ENCODE measurements at places on chromosomes 2 and 18. TPM values are rescaled to one million over a fixed set of nuclear protein-coding genes. Genes with fewer than 3 reads are reported as not detected.
A peak's percentile ranks its signal among the peaks of the same experiment; 100 is the strongest.

Gene ZNF804A
- not detected for total RNA-seq

Gene ATP8B1
- 28.1 TPM for total RNA-seq

Gene RAB6C
- 0.24 TPM for total RNA-seq

Gene MYO5B
- 0.97 TPM for total RNA-seq

Gene CYP26B1
- 4.9 TPM for total RNA-seq

Gene EGR4
- total RNA-seq = not detected

Gene CASP8
- total RNA-seq = 7.6 TPM

GRCh38 chr2:175730050-175730449, 272.0 kb downstream of the LNPK start:
- H3K4me3 ChIP-seq = no peak overlapping the region
- no peak overlapping the region for H3K27ac ChIP-seq
- H3K27me3 ChIP-seq = no peaks in the 10 kb centered on the region

- H3K27me3 ChIP-seq = no peaks in the 10 kb centered on the region
- peaks cover 15% of the 10 kb centered on the region for H3K4me1 ChIP-seq
- DNase-seq = no peak
- no peak overlapping the region for H3K4me3 ChIP-seq
- H3K36me3 ChIP-seq = no peaks in the 10 kb centered on the region
- no peak overlapping the region for H3K27ac ChIP-seq
Measured at GRCh38 chr2:48316753-48317750, 212.9 kb upstream of the STON1 start.

DNA sequence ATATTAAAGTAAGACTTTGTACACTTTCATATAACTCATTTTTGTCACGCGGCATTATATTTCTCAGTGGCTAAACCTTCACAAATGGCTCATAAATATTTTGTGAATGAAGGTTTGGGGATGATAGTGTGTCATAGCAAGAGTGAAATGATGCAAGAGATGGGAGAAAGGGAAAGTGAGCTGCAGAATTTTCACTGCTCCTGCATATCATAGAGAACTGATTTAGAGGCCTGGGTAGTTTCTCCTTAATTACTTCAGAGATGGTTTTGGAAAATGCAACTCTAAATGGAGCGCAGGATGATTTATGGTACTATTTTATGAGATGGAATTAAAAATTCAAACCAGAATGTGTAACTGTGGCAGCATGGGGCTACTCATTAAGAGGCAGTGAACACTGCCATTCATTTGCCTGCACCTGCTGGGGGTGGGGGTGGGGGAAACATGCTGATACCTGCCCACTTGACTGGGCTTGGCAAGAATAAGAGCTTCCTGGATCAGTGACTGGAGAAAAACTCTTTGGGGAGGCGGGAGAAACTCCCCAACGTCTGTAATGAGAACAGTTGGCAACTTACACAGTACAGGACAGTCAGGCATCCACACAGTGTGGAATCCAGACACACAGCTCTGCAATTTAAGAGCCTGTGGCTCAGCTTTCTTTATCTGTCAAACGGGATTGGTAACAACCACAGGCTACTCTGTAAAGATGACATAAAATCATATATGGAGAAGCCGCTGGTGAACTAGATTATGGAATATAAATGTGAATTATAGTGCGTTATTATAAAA, 941.9 kb downstream of the SLC4A3 start:
- no peaks in the 10 kb centered on the region for H3K27me3 ChIP-seq
- no peak overlapping the region for H3K4me3 ChIP-seq
- no peaks in the 10 kb centered on the region for H3K36me3 ChIP-seq
- H3K27ac ChIP-seq = no peak overlapping the region

- DNase-seq = peak; percentile 79
- no peaks in the 10 kb centered on the region for H3K27me3 ChIP-seq
- H3K4me3 ChIP-seq = no peak overlapping the region
- H3K27ac ChIP-seq = no peak overlapping the region
Measured at GRCh38 chr18:48864876-48865275, 85.9 kb downstream of the SMAD7 start.

DNA sequence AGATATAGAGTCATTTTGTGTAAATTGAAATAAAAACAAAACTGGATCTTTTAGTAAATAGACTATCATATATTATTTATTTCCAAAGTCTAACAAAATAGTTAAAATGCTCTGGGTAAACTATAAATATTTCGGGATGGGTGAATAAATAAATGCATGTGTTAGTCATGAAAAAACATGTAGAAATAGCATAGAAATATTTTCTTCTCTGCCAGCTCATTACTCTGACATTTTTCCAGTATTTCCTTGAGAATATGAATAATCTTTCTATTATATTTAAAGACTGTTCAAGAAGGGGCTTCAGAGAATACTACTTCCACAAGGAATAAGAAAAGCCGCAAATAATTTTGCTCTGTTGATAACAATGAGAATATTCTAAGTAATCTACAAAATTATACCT, 880.4 kb downstream of the TRIB2 start:
- no peaks in the 10 kb centered on the region for H3K4me1 ChIP-seq
- no peak overlapping the region for H3K4me3 ChIP-seq

DNA sequence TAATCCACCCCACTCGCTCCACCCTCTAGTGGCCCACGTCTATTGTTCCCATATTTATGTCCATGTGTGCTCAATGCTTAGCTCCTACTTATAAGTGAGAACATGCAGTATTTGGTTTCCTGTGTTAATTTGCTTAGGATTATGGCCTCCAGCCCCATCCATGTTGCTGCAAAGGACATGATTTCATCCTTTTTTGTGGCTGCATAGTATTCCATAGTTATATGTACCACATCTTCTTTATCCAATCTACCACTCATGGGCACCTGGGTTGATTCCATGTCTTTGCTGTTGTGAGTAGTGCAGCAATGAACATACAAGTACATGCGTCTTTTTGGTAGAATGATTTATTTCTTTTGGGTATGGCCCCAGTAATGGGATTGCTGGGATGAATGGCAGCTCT, 319.9 kb downstream of the DYSF start:
- H3K27ac ChIP-seq = no peak overlapping the region
- H3K4me1 ChIP-seq = no peaks in the 10 kb centered on the region
- H3K4me3 ChIP-seq = no peak overlapping the region

DNA sequence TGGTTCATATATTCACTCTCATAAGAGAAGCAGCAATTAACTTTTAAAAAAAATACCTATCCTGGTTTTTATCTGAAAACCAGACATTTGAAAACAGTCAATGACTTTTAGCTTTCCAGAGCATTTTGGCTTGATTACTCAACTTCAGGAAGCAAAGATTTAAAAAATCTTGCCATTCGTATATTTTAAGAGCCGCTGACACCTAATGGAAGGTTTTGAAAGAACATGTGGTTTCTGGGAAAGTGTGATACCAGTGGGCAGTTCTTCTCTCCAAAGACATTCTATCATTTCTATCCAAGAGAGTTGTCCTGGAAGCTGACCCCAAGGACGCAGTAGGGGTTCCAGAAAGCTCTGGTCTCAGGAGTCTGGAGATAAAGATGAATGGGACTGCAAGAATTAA, 234.7 kb downstream of the TTC32 start:
- no peaks in the 10 kb centered on the region for H3K27me3 ChIP-seq
- no peaks in the 10 kb centered on the region for H3K36me3 ChIP-seq
- H3K27ac ChIP-seq = peak overlapping the region; percentile 39
- peaks cover 6% of the 10 kb centered on the region for H3K4me1 ChIP-seq

DNA sequence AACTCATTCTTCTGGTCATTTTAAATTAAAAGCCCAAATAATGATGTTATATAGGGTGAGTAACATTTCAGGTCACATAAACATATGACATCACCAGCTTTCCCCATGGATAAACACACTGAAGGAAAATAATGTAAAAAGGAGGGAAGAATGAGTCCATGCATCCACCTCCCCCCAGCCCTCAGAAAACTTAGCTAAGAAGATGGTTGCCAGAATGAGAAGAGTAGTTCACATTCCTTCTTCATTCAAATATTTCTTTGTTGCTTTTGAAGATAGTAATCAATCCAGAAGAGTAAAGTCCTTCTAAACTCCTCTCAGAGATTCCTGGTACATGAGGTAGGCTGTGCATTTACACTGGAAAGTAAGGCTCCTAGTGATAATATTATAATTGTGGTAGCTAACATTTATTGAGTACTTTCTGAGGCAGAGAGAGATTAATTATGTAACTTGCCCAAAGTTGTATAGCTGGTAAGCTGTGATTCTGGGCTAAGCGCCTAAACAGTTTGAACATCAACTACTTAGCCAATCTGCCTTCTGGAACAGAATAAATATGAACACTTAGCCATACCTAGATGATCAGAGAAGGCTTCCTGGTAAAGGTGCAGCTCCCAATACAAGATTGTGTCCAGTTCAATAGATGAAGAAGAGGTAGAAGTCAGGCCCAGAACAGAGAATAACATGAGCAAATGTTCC, 256.7 kb upstream of the FN1 start:
- H3K4me1 ChIP-seq = peaks cover 57% of the 10 kb centered on the region
- no peak overlapping the region for H3K4me3 ChIP-seq
- H3K27ac ChIP-seq = peak overlapping the region; percentile 87
- no peak for DNase-seq
- H3K27me3 ChIP-seq = no peaks in the 10 kb centered on the region
- peaks cover 2% of the 10 kb centered on the region for H3K36me3 ChIP-seq

All from chondrocyte (in vitro differentiated cells).